ENCODE measurements at places on chromosomes 1 and 21. TPM values are rescaled to one million over a fixed set of nuclear protein-coding genes. Genes with fewer than 3 reads are reported as not detected.

- DNase-seq = peak; percentile 45
These were observed 40.1 kb upstream of the HMCN1 start for GRCh38 chr1:185694081-185694480.

GRCh38 chr21:33492571-33492970, 1.1 kb upstream of the DNAJC28 start:
- DNase-seq = no peak

- no peak for DNase-seq
These were observed 17.4 kb downstream of the SPRR2G start for GRCh38 chr1:153133267-153133666.

DNA sequence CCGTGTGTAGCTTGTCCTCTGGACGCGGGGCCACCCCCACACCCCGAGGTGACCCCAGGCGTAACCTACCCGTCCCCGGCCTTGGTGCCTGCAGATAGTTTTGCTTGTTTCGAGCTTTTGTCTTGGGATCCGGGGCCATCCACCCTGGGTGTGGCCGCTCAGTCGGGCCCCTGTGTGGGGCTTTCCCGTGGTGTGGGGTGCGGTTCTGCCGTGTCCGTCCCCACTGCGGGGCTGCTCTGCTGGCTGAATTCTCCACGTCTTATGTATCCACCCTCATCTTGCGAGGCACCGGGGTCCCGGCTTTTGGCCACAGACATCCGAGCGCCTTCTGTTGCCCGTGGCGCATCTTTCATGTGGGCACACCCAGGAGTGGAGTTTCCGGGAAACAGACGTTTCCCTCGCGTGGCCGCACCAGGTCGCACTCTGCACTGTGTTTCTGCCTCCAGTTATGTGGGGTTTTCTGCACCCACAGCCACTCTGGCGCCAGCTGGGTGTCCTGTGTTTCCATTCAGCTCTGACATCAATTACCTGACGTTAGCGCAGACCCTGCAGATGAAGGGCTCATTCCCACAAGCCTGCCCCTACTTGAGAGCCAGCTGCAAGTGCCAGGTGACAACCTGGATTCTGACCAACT, 64.9 kb downstream of the PRKCZ start:
- DNase-seq = no peak

Gene CDCA8
- total RNA-seq = 91.2 TPM

Gene IFI44
- 187 TPM for total RNA-seq

DNA sequence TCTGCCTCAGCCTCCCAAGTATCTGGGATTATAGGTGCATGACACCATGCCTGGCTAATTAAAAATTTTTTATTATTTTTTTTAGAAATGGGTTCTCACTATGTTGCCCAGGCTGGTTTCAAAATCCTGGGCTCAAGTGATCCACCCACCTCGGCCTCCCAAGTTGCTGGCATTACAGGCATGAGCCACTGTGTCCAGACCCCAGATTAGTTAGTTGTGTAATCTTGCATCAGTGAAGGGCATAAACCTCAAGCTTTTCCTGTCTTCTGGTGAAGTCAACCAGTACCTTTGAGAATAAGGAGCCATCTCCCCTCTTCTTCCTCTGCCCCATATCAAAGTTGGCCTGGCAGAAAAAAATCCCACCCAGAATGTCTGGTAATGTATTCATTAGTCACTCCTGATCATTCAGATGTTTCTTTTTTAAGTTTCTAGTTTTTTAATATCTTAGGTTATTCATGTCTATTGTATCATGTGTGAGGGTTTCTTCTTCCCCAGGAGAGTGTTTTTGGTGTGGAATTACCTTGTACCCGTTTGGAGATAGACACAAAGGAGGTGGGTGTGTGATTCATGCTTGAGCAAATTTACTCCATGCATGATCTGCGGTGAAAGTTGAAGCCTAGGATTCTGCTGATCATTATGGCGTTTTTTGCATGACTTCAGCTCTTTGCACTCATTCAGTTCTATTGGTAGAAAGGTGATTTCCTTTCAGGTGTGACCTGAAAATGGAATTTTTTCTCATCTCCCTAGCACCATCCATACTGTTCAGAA, 144.0 kb downstream of the FMN2 start:
- no peak for DNase-seq

All from activated CD4-positive, alpha-beta T cell treated with anti-CD3 and anti-CD28 coated beads, Interleukin-2, amount 10 ng/mL, durations not matched to agents 7 days and 5 days (primary cell).